ENCODE measurements at places on chromosomes 5 and 9.

GRCh38 chr9:98801561-98801960 is 5.2 kb upstream of the ANKS6 start:
- no peak for DNase-seq

DNA sequence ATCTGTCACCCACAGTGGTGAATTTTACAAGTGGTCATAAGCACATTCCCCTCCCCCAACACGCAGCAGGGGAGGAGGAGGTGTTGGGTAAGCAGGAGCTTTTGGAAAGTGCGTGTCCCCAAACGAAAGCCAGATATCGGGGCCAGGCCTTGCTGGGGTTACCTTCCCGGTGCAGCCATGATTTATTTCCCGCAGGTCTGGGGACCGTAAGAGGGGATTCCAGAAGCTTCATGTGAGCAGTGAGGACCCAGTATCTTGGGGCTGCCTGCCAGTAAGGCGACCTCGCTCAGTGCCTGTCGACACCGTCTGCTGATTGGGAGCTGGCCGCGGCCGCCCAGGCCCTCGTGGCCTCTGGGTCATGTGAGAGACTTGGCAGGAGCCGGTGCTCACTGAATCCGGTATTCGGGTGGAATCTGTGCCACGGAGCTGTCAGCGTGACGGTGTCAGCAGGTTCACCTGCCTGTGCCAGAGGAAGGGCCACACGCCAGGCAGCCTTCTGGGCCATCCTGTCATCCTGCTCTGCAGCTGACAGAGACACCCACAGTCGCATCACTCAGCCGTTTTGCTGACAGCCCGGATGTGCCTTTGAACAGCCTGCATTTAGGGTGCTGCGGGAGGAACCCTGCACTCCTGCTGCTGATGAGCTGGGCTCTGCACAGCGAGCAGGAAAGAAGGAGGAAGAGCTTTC is 37.3 kb downstream of the SEC61B start:
- DNase-seq, result peak; percentile 65

GRCh38 chr5:67310740-67311139 is 114.1 kb upstream of the CD180 start:
- no peak for DNase-seq

DNA sequence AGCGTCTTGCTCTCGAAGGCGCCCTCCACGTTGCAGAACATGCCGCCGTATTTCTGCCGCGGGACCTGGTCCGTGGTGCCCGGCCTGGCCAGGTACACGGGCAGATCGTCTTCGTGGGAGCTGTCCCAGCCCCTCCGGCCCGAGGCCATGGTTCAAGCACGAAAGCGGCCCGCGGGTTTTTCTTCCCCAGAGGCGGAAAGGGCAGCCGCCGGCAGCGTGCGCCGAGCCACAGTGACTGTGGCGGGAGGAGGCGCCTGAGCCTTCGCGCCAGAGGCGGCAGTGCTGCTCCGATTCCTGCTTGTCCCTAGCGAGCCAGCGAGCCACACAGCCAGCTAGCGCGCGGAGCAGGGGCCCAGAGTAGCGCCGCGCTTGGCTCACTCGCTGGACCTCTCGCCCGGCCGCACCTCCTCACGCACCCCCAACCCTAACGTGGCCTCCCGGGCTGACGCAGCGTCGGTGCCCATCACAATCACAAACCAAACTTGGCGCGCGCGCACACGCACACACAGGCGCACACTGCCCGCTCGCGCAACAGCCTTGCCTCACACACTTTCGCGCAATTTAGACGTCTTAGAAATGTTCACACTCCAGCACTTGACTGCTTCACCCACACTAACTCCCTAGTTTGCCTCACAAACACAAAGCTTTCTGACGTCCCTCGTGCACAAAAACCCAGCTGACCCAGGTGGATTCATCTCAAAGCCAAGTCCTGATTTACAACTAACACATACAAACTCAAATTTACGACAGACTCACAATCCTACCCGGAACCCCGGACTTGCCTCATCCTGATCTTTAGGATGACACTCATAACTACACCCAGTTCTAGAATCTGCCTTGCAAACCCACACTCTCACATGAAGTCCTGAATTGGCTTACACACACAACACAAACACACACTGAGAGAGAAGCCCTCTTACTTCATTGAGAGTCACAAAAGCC is at the start of gene DPYSL3:
DPYSL3 (minus strand) TSS at position 359 of the 942 bp plus-strand sequence; CDS start at position 149, 210 bp downstream.
- DNase-seq, result peak; percentile 88

DNA sequence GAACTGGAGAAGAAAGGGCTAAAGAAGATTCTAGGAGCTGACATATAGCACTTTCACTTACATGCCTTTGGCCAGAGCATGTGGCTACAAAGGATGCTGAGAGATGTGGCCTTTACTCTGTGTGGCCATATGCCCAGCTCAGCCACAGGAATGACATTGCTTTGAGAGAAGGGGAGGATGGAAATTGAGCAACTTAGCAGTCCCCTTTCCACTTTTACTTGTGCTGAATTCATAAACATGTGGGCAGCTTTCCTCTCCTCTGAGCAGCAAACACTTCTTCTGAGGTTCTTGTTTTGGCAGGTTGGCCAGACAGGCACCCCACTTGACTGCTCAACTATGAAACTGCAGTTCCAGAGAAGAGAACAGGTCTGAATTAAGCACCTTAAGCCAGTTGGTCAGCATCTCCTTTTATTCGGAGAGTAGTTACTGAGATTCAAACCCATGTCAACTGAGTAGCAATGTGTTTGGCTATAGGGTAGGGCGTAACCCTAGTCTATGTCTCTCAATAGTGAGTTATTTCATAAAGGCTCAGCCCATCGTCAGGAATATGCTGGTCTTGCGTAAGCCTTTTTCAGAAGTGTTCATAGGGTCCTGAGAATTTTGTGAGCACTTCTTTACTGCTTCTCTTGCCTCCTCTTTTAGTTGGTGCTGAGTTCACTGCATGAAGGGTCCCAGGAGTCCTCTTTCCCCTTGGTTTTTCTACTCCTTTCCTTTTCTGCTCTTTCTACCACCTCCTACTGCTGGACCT is 134.5 kb downstream of the PALM2AKAP2 start:
- no peak for DNase-seq

- DNase-seq, result peak; percentile 68
Observed at GRCh38 chr9:74777136-74777879, 110.4 kb downstream of the TRPM6 start.

GRCh38 chr5:147985608-147986007 is 78.2 kb upstream of the SPINK5 start:
- DNase-seq, result no peak

- no peak for DNase-seq
Observed at GRCh38 chr9:105243015-105243686, 1.3 kb upstream of the SLC44A1 start.
